ENCODE measurements at places on chromosomes 4 and X.

- no peak for DNase-seq
Observed at GRCh38 chr4:92128676-92129075, 175.1 kb upstream of the GRID2 start.

- DNase-seq = no peak
Observed at GRCh38 chr4:76689145-76689817, 208.7 kb downstream of the SOWAHB start.

- no peak for DNase-seq
Observed at GRCh38 chr4:41784191-41784979, 35.9 kb upstream of the PHOX2B start.

DNA sequence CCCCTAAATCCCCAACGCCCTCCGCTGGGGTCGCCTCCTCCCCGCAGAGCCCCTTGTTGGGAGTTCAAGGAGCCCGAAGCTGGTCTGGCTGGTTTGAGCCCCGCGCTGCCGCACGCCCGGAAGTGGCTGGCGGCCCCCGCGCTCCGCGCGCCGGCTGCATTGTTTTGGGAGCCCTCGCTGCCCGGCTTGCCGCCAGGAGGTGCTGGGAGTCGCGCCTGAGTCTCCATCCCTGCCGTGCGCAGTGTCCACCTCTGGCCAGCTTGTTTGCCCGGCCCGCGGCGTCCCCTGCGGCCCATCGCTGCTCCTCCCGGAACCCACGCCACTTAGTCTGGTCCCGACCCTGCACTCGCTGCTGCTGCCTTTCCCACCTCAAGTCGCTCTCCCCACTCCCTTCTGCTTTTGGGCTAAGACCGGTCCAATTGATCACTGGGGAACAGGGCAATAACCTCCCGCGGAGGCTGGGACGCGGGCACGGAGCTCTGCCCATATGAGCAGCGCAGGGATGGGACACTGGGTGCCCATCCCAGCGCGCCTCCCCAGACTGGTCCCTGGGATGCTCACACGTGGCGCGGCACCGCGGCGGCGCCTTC is 2.2 kb upstream of the SFRP2 start:
- no peak for DNase-seq

DNA sequence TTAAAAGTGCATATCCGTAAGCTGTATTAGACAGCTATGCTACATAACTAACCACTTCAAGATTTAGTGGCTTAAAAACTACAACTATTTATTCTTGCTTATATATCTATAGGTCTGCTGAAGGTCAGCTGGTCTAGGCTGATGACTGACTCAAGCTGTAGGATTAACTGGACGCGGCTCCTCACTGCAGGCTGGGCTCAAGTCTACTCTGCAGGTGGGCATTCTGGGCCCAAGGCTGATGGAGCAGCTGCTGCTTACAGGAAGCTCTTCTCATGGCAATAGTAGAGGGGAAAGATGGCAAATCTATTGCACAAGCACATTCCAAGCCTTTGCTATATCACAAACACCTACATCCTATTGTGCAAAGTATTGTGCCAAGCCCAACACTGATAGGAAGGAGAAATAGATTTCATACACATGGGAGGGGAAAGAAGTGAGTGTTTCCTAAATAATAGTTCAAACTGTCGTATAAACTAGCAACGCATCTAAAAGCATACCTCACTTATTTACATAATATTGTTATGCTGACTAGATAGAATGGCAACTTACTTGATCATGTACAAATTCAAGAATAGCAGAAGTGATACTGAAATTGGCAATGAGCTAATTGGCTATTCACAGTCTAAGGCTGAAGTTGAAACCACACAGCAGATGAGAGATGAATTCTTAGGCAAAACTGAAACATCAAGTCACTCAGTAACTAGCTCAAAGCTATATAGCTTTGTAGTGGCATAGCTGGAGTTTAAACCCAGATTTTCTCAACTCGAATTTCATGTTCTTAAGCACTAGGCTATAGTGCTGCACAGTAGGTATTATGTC is 263.8 kb downstream of the NKX6-1 start:
- no peak for DNase-seq

DNA sequence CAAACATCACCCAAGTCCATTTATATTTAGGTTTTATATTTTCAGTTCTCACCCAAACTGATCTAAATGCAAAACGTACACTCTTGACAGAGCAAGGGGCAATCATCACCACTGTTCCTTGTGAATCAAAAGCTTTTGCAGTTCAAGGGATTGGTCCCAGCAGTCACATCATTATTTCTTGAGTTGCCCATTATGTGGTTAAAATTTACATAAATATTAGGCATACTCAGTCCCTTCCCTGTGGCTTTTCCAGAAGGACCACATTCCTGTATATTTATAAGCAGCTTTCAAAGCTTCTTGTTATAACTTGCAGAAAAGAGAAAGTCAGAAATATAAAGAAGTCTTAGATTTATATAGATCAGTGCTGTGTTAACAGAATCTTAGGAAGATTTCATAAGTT is 224.4 kb downstream of the CLCN4 start:
- no peak for DNase-seq

- no peak for DNase-seq
Observed at GRCh38 chr4:40394236-40394635, 59.1 kb downstream of the CHRNA9 start.

- DNase-seq = no peak
Observed at GRCh38 chrX:109472939-109473735, 8.7 kb downstream of the GUCY2F start.

GRCh38 chr4:151743128-151743854 is 17.5 kb downstream of the GATB start:
- no peak for DNase-seq

DNA sequence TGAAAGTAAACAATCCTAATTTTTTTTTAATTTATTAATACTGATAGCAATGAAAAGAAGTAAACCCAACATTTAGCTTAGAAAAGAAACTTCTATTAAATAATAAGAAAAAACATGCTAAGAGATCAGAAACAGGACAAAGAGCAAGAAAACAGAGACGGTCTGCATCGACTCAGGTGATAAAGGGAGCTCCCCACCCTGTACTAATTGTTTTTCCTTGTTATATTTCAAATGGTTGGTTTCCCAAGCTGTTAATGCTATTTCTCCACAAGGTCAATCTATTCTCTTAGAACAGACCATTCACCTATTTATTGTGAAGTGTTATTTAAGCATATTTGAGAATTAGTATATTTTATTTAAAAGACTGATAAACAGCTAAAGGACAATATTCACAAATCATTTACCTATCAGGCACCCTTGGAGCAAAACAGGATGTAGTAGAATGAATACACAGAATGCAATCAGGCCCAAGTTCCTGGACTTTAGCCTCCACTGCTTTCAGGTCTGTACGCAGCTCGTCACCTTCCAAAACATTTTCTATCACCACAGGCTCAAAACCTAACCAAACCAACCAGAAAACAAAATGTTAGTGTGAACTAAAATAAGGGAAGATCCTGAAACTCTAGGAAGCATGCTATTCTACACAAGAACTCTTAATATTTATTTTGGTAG is 5.5 kb downstream of the SEPSECS start:
- DNase-seq = no peak

- DNase-seq = no peak
Observed at GRCh38 chrX:14013054-14013453, 16.6 kb downstream of the GEMIN8 start.

DNA sequence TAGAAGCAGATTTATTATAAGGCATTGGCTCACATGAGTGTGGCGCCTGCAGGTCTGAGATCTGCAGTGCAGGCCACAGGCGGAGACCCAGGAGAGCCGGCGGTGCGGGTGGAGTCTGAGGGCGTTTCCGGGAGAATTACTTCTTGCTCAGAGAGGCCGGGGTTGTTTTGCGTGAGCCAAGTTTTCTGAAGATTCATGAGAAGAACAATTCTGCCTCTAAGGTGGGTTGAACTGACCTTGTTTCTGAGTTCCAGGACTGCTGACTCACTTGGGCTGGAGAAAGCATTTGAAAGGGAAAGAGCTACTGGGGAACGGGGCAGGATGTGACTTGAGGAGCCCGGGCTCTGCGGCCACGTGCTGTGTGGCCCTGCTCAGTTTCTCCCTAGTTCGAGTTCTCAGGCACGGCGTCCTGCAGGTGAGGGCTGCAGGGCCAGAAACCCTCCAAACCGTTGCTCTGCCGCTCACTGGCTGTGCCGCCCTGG is 36.7 kb upstream of the SORCS2 start:
- no peak for DNase-seq

DNA sequence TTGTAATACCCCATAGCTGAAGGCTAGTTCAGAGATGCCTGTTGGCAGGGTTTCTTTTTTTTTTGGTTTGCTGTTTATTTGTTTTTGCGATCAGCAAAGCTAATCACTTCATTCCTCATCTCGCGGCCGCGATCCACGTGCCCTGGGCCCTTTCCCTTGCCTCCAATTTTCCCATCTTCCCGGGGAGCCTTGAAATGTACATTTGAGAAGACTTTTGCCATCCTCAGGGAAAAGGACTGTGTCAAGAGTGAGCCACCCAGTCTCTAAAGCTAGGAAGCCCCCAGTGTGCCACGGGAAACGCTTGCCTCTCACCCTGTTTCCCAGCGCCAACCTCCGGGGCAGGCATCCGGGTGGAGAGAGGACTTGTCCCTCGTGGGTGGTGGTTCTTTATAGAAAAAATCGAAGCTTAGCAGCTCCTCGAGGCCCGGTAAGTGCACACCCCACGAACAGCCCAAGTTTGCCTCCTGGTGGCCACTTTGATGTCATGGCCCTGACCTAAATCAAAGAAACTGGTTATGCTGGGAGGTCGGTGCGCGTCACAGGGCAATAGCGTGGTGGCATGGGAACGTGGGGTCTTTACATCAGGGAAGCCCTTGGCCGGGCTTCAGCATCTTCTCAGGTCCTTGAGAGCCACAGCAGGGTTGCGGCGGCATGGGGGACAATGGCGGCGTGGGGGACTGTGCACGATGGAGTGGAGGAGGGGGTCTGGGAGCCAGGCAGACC is 42.0 kb downstream of the MAP7D3 start:
- no peak for DNase-seq

DNA sequence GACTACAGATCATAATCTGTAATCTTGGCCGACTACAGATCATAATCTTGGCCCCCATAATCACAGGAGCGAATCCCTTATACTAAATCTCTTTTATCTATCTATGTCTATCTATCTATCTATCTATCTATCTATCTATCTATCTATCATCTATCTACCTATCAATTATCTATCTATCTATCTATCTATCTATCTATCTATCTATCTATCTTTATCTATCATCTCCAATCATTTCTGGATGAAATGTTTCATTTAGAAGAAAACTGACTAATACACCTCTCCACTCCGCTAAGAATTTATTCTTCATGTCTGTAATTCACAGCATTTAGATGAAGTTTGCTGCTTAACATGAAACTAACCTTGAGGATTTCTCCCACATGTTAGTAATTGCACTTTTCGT is 45.0 kb upstream of the ACSL1 start:
- DNase-seq = no peak

- DNase-seq = no peak
Observed at GRCh38 chrX:31629195-31629594, 557.4 kb upstream of the FTHL17 start.

DNA sequence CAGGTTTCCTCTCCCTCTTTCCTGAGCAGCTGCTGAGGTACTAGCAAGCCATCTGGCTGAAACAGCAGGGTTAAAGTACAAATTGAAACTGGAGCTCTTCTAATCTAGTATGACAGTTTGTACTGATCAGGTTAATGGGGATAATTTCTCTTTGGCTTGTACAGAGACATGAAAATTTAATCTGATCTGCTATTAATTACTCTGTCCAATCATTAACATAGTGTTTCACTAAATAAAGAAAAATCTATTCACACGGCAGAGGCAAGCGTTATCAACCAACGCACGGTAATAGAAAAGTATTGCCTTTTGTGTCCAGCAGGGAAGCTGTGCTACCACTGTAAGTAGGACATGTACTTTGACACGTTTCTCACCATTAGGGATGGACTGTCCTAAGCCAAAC is 71.1 kb downstream of the IGSF1 start:
- DNase-seq = no peak

DNA sequence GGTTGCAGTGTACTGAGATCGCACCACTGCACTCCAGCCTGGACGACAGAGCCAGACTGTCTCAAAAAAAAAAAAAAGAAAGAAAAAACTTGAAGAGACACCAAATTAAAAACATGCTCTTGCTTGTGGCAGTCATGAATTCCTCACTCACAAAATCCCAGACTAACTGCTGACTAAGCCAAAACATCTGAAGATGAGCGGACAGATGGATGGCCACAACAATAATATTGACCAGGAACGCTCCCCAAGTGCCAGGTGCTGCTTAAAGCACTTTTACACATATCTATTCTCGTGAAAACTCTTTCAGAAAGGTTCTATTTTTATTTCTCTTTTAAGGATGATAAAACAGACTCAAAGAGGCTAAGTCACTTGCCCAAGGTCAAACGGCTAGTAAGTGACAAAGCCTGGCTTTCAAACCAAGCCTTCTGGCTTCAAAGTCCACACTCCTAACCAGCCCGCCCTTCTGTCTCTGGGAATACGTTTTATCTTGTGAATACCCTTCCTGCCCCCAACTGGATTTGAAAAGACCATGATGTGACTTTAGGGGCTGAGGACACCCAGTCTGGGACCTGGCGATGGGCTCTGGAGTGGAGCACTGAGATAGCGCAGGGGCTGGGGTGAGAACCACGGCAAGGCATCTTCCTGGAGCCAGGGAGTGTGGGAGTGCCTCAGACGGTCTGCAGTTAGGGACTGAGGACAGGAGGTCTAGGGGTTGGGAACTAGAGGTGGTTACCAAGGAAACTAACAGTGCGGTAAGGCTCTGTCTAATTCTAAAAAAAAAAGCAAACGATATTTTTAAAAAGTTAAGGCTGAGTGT is 9.5 kb upstream of the CXCR3 start:
- DNase-seq = no peak

DNA sequence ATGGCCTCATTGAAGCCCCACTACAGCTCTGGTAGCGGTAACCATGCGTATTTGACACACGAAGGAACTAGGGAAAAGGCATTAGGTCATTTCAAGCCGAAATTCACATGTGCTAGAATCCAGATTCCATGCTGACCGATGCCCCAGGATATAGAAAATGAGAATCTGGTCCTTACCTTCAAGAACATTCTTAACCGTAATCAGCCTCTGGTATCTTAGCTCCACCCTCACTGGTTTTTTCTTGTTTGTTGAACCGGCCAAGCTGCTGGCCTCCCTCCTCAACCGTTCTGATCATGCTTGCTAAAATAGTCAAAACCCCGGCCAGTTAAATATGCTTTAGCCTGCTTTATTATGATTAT is 876 bp downstream of the HPRT1 start:
- DNase-seq = no peak

GRCh38 chrX:13571136-13571535 is 1.7 kb downstream of the EGFL6 start:
- DNase-seq = no peak

Data from thymus (tissue), 14 donors.